ENCODE measurements at places on chromosomes 6 and 20.

- no peak for DNase-seq
Measured at GRCh38 chr6:146946559-146946958, 257.7 kb upstream of the STXBP5 start.

DNA sequence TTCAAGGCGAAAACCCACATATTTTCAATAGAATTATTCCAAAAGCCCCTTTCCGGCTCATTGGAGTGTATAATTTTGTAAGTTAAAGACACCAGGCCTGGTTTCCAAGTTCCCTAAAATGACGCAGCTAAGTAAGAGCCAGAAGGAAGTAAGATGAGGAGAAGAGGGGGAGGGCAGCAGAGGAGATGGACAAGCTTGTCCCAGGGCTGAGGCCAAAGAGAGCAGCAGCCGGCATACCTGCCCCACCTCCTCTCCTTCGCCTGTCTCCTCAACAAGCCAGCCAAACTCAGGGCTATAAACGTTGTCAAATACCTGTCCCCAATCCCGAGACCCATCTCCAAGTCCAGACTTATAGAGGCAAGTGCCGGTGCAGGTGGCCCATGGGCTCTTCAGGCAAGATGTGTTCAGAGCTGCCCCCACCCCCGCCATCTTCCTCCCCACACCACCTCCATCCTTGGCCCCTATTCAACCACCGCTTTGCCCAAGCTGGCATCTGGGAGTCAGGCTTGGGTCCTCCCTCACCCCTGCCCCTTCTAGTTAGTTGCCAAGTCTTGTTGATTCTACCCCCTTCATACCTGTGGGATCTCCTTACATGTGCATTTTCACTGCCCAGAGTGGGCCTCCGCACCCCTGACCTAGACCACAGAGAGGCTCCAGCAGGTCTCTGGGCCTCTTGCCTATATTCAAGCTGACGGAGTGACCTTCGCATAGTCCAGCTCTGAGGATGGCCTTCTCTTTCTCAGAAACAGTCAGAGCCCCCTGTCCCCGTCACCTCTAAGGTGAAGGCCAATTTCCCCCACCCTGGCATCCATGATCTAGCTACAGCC, 75.7 kb upstream of the SIRPA start:
- DNase-seq: no peak

- DNase-seq: no peak
Measured at GRCh38 chr20:52179331-52180179, 12.0 kb downstream of the ZFP64 start.

DNA sequence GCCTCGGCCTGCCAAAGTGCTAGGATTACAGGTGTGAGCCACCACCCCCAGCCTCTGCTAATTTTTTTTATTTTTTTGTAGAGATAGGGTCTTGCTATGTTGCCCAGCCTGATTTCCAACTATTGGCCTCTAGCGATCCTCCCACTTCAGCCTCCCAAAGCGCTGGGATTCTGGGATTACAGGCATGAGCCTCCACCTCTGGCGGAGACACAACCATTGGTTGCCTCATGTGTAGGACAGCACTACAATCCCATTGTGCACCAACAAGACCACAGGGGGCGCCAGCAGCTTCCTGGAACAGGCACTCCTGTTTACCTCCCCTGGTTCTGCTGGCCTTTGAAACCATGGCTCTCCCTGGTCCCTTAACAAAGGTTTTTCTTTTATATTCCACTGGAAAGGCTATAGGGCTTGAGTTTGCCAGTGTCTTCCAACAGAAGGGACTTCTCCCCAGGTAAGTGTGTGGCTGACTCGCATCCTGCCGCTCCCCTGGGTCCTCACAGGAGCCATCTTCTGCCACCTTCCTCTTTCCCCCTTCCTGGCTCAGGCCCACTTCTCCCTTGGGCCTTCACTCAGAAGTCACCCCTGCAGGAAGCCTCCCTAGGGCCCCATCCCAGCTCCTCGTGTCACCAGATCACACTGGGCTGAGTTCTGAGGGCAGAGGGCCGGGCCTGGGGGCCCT, 39.2 kb upstream of the TLDC2 start:
- DNase-seq: peak; percentile 61

- no peak for DNase-seq
Measured at GRCh38 chr20:57425150-57426013, 34.2 kb downstream of the RBM38 start.

GRCh38 chr6:52363228-52363867, 1.4 kb downstream of the PAQR8 start:
- DNase-seq: no peak

DNA sequence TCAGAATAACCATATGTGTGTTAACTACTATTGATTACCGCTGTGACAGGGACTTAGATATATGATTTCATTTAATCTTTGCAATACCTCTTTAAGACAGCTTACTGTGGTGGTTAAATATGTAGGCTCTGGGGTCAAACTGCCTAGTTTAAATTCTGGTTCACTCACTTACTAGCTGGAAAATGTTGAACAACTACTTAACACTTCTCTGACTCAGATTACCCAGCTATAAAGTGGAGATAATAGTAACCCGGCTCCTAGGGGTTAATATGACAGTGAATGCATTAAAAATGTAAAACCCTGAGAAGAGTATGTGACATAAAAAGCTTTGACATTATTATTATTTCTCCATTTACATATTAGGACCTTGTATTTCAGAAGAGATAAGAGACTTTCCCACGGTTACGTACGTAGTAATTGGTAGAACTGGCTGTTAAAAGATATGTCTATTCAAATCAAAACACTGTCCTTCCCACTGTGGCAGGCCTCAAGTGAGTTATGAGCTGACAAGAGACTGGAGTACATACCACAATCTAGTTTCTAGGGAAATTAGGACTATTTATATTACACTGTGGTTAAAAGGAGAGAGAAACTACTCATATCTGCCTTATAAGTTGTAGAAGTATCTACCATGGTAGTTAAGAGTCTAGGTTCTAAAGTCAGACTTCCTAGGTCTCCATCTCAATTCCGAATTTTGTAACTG, 4.4 kb upstream of the PLCB1 start:
- DNase-seq: no peak

GRCh38 chr20:56750430-56750829, 121.3 kb downstream of the TFAP2C start:
- DNase-seq: peak; percentile 31

DNA sequence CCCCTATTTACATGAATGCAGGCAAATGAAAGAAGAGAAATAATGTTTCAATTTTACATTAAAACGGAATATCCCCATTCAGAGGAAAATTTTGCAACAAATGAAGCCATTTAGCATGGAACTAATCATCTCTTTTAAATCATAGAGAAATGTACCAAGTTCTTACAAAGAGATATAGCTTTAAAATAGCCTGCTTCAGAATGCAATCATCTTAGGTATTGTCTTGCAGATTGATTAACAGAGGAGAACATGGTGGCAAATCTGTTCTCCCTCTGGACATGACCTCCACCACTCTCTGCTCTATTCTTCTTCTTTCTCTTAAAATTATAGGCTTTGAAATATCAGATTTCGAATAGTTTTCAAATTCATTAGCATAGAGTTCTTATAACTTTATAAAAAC, 155.7 kb upstream of the DTNBP1 start:
- no peak for DNase-seq

DNA sequence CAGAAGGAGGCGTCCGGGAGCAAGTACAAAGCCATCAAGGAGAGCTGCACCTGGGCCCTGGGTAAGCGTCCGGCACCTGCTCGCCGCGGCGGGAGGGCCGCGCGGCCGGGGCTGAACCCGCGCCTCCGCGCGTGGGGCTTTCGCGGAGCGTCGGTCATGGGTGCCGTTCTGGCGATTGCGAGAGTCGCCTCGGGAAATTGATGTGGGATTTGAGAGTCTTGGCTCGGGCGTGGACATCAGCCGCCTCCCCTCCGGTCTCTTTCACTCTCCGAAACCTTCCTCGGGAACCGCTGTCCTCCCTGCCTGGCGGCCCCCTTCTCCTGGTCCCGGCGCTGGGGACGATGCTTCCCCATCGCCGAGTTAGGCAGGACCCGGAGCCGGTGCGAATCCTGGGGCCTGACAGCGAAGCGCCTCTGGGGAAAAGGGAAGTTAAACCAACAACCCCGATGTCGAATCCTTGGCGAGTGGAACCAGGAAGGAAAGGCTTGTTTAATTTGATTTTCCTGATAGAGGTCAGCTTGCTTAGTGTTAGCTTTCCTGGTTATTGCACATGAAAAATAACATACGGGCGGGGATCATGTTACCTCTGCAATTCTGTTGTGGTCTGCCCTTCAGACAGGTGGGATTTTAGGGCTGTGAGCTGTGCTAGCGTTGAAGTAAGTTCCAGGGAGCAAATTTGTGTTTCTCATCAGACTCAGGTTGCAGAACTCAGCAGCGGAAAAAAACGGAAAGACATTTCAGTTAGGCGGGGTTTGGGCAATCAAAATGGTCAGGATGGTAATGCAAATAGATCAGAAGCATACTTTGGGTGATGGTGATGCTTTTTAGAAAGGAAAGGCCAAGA, 594 bp downstream of the ARFGEF3 start:
- DNase-seq: peak; percentile 42

DNA sequence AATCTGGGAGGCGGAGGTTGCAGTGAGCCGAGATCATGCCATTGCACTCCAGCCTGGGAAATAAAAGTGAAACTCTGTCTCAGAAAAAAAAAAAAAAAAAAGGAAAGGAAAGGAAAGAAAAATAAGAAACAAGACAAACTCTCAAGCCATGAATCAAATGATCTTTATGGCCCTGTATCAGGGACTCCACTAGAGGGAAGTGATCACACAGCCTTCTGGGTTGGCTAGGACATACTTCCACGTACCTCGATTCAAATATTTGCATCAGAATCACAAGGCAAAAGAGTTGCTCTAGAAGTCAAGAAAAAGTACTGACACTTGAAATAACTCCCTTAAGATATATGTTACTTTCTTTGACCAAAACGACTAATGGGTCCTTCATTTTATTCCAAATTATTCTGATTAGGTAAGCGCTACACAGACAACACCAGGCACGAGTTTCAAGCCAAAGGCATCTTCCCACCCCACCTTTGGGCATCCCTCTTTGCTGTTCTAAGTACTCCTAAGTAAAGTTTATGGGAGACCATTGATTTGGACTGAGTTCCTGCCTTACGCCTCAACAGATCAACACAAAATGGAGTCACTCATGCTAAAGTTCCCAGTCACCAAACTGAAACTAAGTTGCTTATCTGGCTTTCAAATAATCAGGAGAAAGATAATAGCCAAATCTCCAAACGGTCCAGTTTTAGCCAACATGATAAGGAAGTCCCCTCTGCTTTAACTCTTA, 77.5 kb upstream of the NT5E start:
- no peak for DNase-seq

DNA sequence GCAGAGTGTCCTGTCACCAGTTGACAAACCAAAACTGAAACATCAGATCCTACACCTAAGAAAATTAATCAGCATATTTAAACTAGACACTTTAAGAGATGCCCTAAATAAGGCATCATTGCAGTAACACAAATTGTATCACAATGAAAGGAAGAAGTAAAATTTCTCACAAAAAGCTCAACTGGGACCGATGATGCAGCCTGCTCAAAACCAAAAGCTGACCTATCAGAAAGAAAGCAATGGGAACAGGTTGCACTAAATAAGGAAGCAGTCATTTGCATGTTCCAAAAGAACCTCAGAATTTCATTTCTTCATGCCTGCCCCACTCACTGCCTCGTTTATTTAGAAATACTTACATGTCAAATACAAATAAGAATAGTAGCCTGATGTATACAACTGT, 12.1 kb downstream of the HIVEP2 start:
- no peak for DNase-seq

DNA sequence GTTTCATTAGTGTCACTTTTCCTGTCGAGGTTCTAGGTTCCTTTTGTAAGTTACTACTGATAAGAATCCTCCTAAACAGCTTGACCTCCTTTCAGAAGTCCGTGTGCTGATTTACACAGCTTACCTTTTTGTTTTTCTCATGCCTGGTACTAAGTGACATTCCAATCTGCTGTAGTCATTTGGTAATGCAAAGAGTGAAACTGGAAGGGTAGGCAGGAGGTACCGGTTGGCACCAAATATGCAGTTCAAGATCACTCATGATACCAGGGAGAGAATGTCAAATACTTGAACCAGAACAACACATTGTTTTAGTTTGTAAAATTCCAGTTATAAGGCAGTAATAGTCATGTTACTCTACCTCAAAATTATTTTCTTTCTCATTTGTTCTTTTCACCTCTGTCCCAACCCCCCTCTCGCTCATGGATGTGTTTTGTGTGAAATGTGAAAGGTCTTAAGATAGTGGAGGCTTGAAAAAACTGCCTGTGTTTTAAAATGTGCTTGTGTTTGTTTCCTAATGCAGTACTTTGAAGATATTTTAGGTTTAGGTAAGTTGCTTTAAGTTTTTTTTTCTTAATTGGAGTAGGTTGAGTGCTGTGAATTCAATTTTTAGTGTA, 23.2 kb downstream of the AFDN start:
- no peak for DNase-seq

DNA sequence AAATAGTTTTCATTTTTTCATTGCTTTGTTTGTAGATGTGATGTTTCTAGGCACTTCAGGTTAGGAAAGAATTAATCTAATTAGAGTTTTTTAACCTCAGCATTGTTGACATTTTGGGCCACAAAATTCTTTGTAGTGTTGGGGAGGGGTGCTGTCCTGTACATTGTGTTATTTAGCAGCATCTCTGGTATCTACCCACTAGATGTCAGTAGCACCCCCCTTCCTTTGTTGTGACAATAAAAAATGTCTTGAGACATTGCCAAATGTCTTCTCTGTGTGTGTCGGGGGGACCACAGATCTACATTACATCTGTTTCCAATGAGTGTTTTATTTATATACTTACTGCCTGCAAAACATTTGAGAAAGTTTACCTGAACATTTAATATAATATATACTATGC, 45.6 kb downstream of the EYA4 start:
- no peak for DNase-seq
